D721Med (cell line): ENCODE measurements at places on chromosomes 3 and 15.

DNA sequence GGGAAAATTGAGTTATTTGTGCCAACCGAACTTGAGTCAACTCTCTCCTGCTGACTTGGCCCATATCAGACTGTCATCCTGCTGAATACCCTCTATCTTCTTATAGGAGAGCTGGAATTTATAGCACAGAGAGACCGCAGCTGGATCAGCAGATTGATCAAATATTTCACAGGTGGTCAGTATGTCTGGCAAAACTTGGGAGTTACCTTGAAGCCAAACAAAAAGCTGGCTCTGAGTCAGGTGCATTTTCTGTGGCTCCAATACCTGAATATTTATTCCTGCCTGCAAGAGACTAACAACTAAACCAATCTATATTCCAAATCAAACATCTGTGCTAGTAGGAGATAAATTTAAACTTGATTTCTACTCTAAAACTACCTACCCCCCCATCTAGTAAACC lies 752.1 kb upstream of the ALCAM start:
- no peak for DNase-seq

GRCh38 chr3:84100861-84101260 lies 857.9 kb upstream of the CADM2 start:
- no peak for DNase-seq

DNA sequence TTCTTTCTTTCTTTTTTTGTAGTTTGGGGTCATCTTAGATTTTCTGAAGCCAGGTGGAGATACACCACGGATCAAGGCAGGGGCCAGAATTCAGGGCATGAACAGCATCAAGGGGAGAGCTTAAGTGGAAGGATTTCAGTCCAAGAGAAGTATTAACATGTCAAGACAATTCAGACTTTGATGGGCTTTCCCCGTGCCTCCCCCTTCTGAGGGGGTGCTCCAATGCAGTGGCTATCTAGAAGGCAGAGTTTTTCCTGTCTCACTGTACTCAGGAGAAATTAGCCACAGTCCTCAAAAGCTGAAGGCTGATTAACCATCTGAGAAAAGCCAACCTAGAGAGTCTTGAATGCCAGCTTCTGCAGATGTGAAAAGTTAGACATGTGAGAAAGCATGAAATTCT lies 127.3 kb downstream of the TGFBR2 start:
- DNase-seq = no peak

DNA sequence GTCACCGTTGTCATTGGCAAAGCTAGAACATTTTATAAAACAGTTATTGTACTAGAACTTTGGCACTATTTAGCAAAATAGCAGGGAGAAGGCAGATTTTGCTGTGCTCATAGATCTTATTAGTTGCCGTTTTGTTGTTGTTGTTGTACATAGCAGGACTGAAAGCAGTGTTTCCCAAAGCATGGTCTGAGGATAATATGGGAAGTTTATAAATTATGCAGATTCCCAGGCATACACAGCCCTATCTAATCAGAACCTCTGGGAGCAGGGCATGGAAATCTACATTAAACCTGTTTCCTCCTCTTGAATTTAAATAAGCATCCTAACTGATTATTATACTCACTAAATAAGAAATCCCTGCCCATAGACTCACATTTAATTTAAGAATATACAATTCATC lies 87.9 kb downstream of the RAP2B start:
- DNase-seq = no peak

- no peak for DNase-seq
Observed at GRCh38 chr3:128707928-128708494, 18.0 kb upstream of the RAB7A start.

DNA sequence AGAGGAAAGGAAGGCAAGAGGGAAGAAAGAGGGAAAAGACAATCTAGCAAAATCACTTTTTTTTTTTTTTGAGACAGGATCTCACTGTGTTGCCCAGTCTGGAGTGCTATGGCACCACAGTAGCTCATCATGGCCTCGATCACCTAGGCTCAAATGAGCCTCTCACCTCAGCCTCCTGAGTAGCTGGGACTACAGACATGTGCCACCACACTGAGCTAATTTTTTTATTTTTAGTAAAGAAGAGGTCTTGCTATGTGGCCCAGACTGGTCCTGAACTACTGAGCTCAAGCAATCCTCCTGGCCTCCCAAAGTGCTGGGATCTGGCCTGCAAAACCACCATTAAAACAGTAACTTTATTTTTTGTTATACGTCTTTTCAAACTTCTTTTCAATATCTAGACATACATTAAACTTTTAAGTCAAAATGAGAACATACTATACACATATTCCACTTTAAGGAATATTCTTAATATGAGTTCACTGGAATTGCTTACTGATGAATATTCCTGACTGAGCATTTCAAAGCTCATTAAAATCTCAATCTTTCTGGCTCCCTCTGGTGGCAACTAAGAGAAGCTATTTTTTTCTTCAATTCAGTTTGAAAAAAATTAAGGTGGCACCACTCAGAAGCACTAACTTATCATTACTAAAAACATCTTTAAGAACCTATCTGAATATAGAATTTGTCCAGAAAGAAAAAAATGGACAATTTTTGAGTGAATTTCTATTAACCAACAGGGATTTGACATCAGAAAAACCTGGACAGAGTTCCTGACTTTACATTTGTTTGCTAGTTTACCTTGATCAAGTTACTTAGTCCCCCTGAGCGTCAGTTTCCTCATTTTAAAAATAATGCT lies 40.9 kb downstream of the UACA start:
- peak; percentile 22 for DNase-seq

DNA sequence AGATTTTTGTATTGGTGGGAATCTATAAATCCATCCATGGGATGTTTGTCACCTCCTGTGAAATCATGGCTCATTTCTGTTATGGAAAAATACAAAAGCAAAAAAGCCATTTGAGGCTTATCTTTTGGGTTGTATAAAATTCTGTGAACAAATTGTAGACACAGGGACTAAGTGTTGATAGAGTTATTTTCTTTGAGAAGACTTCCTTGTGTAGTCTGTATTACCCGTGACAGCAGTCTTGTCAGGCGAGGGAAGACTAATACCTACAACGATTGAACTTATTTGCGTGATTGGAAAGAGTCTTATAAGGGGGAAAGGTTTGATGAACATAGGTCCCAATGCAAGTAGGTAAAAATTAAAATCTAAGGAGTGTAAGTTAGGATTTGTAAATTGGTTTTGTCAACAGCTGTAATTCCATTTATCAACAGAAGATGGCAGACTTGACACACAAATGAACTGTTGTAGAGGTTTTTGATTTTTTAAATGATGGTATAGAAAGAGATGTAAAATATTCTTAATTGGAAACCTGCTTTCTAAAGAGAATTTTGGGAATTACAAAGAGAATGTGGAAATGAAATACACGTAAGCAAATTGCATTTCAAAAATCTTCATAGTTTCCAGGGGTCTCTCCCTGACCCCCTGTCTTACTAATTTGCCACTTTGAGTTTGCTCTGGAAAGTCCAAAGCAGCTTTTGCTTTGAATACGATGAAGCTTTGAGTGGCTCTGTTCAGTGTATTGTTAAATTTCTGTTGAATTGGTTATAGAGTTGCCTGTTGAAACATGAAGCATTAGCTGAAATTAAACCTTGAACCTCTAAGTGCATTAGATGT lies 33.2 kb downstream of the SLC25A26 start:
- DNase-seq = no peak

GRCh38 chr3:33664195-33664594 lies 53.9 kb downstream of the CLASP2 start:
- DNase-seq = no peak

DNA sequence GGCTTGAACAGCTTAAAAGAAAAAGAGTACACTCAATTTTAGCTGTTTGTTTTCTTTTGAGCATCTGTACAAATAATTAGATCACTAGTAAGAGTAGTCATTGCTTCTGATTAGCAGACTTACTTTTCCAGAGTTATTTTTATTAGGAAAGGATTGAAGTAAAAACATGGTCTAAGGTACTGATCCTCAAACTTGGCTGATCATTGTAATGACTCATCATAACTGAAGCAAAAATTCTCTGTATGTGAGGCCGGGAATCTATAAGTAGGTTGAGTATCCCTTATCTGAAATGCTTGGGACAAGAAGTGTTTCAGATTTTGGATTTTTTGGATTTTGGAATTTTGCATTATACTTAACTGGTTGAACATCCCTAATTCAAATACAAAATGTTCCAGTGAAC lies 12.4 kb downstream of the NMD3 start:
- DNase-seq = no peak

- DNase-seq = no peak
Observed at GRCh38 chr3:177481329-177481728, 284.0 kb upstream of the TBL1XR1 start.

GRCh38 chr15:25180606-25181292 lies 226.0 kb downstream of the SNRPN start:
- peak; percentile 8 for DNase-seq

- DNase-seq = no peak
Observed at GRCh38 chr3:122961146-122961545, 66.4 kb downstream of the SEMA5B start.

DNA sequence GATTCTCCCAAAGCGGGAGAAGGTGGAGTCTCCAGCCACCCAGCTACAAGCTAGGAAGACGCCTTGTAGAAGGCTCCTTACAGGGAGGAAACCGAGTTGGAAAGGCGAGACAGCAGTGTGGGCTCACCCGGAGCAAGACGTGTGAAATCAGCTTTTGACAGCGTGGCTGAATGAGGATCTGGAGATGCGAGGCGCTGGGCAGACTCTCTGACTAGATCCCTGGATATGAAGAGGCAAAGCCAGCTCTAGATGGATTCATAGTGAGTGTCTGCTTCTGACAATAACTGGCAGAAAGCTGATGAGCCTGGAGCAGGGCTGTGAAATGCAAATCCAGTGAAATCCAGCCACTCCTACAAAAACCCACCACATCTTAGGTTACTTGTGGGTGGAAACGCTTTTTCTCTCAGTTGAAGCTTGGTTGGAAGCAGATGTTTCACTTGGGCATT lies 41.0 kb downstream of the GOLGA6A start:
- DNase-seq = no peak

DNA sequence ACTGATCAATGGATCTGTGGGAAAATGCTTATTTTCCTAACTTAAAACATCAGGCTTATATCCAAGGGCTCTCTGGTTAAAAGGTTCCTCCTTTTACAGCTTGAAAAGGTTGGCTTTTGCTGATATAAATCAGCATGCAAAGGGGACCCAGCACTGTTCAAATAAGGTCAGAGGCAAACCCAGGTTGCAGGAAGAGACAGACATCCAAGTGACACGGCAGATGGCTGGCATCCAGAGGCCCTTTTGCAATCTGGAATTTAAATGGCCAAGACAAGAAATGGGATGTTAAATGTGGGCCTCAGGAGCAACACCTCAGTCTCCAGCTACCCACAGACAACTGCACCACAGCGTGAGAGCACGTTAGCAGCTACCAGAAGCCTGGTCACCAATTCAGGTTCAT lies 6.3 kb downstream of the SH3BP5 start:
- no peak for DNase-seq

DNA sequence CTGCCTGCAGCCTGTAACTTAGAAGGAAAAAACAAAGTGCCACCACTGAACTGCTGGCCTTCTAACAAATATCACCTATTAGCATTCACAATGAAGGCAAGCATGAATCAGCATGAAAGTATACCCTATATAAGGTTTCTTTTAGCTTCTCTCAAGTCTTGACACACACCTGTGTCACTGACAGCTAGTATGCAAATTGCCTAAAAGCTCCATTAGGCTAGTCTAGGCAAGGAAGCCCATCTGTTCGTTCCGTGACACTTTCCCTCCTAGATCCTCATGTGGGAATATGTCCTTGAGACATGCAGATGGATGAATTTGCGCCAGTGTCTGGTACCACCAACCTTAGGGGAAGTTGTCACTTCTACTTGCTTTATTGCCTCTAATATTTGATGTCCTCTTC lies 129.3 kb downstream of the RBMS3 start:
- DNase-seq = no peak

GRCh38 chr3:193129607-193130006 lies 111.4 kb upstream of the PLAAT1 start:
- DNase-seq = no peak

GRCh38 chr3:142315083-142315482 lies 89.7 kb upstream of the GK5 start:
- DNase-seq = no peak

GRCh38 chr3:128698211-128699047 lies 27.6 kb upstream of the RAB7A start:
- DNase-seq = no peak

- no peak for DNase-seq
Observed at GRCh38 chr3:164390046-164390445, 688.2 kb downstream of the SI start.

GRCh38 chr3:28745916-28746617 lies 397.4 kb upstream of the AZI2 start:
- DNase-seq = no peak

DNA sequence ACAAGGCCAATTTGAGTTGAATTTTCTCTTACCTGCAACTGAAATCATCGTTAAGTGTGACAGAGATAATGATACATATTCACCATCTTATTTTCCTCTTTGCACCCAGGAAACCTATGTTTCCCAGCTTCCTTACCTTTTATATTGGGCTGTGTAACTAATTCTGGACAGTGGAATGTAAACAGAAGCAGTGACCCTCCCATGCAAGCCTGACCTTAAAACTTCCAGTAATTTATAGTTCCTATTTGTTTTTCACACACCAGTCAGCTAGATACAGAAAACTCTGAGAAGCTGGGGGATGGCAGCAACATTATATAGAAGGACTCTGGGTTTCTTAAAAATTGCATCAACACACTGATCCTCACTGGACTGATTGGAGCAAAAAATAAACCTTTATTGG lies 4.5 kb upstream of the ZNF280D start:
- no peak for DNase-seq

DNA sequence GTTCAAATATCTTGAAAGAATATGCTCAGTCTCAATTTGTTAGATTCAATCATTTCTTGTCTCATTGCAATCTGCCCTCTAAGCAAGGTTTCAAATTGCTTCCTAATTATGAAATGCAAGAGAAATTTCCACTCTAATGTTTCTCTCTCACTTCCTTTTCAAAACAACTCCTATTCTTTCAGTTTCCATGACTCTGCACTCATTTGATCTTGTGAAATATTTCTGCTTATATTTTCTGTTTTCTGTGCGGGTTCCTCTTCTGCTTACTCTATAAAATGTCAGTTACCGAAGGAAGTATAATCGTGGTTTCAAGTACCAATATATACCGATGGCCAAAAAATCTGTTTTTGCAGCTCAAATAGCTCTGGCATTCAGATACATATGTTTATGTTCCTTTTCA lies 521.9 kb upstream of the NAALADL2 start:
- no peak for DNase-seq
